ENCODE measurements at places on chromosomes 11 and 22.
A peak's percentile ranks its signal among the peaks of the same experiment; 100 is the strongest.

- no peak for DNase-seq
Observed at GRCh38 chr22:35409783-35410662, 10.1 kb downstream of the MCM5 start.

GRCh38 chr11:82969811-82970210 is 68.3 kb downstream of the DDIAS start:
- no peak for DNase-seq

DNA sequence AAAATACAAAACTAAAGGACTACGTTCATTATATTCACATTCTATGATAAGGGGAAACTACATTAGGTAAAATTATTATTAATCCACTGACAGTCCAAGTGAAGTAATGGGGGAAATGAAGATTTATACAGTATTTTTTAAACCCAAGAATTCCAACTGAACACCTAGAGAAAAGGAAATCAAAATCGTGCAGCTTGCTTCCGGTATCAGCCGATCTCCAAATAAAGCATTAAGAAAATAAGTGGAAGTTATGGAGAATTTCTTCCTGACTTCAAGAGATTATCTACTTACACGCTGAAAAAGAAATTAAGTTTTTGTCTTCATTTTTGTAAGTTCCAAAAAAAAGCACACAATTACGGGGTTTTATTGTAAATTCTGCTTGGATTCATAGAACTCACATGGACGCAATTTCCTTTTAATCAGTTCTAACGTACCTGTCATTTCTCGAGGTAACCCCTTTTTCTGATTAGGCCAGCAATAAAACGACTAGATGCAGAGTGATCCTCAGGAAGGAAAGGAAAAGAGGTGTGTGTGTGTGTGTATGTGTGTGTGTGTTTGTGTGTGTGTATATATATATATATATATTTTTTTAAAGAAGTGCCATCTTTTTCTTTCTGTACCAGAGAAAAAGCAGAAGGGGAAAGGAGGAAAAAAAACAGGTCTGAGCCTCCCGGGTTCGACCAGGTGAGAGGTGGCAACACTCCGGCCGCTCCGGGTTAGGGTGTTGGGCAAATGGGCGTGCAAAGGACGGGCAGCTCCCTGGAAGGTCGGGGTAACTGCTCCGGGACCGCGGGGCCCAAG is 1.1 kb downstream of the ZBTB44 start:
- no peak for DNase-seq

DNA sequence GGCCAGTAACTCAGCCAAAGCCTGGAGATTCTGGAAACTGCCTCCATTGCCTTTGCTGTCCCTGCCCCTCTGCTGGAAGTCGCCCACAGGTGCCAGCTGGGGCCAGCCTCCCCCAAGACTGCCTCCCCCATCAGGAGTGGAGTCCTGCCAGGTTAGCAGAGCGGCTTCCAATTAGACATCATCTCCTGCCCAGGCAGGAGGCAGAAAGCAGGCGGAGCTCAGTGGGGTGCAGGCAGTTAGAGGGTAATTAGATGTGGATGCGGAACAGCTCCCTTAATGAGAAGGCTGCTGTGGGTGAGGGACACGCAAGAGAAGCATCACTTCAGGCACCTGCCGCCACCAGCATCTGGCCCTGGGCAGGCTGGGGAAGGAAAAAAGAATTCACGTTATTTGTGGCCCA is 90.9 kb upstream of the TP53I11 start:
- no peak for DNase-seq

DNA sequence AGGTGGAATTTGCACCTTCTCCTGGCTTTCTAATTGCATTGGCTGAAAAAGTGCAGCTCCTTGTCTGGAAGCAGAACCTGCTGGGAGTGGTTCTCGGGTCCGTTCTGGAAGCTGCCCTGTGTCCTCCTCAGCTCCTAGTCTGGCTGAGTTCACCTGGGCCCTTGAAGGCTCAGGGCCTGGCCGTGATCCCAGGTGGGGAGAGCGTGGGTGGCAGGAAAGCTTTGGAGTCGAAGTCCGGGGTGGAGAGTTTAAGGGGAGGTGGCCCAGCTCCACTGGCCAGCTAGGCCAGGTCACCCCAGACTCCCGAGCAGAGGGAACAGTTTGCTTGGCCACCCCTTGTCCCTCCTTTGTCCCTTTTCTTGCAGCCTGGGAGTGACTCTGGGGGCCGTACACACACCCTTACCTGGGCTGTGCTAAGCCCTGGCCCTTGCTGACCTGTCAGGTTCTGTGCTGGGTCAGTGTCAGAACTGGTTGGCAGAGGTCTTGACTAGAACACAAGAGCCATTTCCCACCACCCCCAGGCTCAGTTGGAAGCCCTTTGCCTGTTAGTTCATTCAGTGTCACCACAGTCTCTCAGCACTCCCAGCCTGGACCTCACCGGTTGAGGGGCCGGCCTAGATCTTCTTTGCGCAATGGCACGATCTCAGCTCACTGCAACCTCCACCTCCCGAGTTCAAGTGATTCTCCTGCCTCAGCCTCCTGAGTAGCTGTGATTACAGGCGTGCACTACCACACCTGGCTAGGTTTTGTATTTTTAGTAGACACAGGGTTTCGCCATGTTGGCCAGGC is 37.3 kb downstream of the LRP5 start:
- DNase-seq, result no peak

- no peak for DNase-seq
Observed at GRCh38 chr11:44104481-44105294, 9.2 kb downstream of the EXT2 start.

GRCh38 chr22:37021710-37022482 is 2.4 kb downstream of the MPST start:
- DNase-seq, result no peak

DNA sequence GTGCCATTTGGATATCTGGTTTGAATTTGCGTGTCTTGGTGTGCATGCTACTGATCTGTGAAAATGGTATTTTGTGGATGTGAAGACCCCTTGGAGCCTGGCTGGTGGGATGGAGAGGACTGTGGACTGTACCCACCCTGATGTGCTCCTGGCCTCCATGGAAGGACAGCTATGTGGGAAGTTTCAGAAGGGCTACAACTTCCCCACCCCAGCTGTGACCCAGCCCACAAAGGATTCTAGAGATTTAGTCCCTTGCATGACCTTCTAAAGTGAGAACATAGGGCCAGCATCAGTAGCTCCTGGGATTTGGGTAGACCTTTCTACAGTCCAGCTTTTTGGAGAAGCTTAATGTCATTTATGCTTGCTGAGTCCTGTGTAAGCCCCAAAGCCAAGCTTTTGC is 173.4 kb downstream of the BCR start:
- DNase-seq, result no peak

DNA sequence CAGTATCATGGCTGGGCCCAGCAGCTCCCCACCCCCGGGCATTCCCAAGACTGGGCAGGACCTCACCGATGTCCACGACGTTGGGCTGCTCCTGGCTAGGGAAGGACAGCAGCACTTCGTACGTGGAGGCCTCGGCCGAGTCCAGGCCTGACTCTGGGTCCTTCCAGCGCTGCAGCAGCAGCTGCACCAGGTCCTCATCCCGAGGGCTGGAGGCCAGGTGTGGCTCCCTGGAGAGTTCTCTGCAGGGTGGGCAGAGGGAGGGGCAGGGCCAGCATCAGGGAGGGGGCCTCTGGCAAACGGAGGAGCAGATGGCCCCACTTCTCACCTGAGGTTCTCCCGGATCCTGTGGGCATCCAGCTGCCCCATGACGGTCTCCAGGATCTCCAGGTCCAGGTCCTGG is 341 bp downstream of the NAALADL1 start:
- no peak for DNase-seq

DNA sequence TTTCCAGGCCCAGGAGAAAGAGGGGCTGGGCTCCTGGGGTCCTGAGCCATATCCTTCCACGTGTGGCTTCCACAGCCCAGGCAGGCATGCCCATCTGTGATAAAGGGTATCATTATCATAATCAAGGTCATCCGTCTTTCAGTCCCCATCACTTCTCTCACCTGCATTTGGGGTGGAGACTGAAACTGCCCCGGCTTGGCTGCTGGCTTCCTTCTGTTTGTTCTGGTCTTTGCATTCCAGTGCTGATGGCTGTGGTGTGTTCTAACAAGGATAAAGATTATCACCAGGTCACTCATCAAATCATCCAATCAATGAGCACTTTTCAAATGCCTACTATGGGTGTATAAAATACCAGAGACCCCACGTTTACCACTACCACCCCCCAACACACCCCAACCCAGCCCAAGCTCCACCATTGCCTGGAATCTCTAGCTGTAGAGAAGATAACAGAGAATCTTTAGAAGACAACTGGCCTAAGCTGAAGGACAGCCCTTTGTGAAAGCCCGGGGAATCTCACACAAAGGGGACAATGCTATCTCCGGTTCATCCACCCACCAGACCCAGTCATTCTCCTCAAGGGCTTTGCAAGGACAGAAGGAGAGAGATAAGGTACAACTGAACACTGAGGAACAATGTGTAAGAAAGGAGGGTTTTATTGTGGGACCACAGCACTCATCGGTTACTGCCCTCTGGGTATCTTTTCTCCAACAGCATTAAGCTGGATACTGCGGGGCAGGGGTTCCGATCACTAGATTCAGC is 54.9 kb downstream of the AHNAK start:
- no peak for DNase-seq

DNA sequence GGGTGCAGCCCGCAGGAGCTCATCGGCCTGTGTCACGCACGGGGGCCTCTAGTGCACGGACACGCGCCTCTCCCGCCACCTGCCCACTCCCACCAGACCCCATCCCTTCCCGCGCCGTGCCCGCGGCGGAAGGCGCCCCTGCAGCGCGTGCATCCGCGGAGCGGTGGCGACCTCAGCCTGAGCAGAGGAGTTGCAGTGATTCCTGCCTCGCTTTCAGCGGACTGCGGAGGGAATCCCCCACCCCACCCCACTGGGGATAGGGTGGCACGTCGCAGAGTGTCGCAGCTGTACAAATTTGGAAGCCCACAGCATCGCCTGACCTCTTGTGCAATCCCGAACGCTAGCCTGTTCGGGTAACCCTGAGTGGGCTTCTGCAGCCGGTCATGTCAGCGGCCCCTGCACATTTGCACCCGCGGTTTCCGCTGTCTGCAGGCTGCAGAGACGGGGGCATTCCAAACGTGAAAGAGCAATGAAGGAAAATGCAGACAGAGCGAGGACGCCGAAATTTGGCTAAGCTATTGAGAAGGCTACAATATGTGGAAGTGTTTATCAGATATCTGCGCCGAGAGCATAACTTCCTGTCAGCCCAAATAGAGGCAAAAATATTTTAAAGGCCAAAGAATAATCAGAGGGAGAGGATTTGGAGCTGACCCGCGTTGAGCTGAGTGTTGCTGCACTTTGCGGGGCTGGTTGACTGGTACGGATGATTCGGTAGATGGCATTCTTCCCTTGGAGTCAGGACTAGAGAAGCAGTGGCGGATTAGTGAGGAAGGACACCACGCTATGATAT is 617 bp upstream of the ARHGAP20 start:
- peak; percentile 80 for DNase-seq

- no peak for DNase-seq
Observed at GRCh38 chr22:40030758-40031095, 36.0 kb downstream of the FAM83F start.

- no peak for DNase-seq
Observed at GRCh38 chr11:665062-665703, 28.1 kb downstream of the DRD4 start.

DNA sequence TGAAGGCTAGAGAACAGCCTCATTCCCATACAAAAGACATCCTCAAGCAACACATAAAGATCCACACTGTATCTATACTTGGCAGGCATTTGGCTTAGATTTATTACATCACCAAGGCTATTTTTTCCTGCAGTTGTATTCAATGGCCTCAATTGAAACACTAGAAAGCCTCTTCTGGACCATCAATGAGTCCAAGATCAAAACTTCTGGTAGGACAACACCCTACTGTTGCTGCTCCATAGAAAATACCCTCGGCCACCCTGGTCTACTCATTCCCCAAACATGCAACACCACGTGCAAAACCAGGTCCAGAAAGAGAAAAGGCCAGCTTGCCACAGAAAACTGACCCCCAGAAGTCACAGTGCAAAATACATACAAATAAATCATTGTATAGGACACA is 56.9 kb upstream of the CADM1 start:
- no peak for DNase-seq

DNA sequence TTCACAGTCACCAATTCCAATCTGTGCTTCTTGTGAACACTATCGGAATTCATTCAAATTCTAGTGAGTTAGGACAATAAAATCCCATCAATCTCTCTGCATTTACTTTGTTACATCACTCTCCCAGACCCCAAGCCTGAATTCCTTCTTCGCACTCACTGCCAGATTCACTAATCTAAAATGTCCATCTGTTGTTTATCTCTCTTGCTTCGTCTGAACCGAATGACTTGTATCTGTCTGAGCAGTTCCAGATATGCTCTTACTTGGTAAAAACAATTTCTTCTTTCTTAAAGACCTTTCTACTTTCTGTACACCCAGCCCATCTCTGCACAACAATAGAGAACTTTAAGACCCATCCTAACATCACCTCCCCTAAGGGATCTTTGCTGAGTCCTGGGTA is 7.0 kb downstream of the MMP10 start:
- no peak for DNase-seq

GRCh38 chr11:86408845-86409244 is 34.2 kb downstream of the CCDC81 start:
- DNase-seq, result no peak

GRCh38 chr11:57513452-57513795 is 2.1 kb downstream of the SLC43A1 start:
- no peak for DNase-seq

GRCh38 chr11:58801974-58802545 is 42.4 kb downstream of the GLYATL2 start:
- no peak for DNase-seq

- peak; percentile 88 for DNase-seq
Observed at GRCh38 chr11:111765984-111766833, at the start of gene PPP2R1B. TSS of gene PPP2R1B (minus strand) at chr11:111766389. CDS start at chr11:111766361, 28 bp downstream.

DNA sequence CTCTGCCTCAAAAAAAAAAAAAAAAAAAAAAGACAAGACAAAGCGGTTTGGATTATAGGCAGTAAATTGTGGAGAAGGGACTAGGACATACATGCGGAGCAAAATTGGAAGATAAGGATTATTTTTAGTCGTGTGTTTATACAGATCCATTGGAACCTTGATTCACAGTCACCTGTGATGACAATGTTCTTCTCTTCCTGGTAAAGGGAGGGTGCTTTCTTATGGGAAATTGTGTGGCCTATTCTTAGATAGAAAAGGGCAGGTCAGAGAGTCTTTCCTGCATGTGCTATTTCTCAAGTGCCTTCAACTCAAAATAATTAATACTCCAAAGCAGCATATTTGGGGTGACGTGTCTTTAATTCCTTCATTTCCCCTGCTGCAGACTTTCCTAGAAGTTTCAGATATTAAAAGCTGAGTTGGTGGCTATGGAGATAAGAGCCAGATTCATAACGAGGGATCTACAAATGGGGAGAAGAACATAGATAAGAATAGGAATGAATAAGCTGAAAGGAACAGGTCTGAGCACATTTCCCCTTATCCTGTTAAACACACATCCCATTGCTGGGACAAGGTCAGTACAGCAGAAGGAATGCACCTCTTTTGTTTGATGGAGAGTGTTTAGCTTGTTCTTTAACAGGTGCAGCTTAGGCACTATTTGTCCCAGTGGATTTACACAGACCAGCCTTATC is 22.5 kb downstream of the GSTT2B start:
- DNase-seq, result no peak

DNA sequence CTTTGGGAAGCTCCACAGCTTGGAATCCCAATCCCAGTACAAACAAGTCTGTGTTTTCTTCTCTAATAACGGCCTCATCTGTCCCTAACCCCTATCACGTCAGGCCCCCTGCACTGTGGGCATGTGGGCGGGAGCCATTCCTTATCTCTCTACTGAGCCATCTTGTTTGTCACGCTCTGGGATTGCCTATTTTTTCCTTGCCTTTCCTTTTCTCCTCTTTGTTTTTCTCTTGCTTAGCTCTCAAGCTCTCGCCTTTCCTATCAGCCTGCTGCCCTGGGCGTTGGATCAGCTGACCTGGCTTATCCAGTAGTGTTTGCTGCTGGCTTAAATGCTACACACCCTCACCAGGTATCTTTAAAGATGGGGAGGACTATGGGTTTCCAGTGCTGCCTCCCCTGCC is 35.8 kb downstream of the ARHGAP1 start:
- DNase-seq, result no peak

Data from hippocampal formation (tissue), 2 donors.